ENCODE measurements at places on chromosomes 2 and 18.

DNA sequence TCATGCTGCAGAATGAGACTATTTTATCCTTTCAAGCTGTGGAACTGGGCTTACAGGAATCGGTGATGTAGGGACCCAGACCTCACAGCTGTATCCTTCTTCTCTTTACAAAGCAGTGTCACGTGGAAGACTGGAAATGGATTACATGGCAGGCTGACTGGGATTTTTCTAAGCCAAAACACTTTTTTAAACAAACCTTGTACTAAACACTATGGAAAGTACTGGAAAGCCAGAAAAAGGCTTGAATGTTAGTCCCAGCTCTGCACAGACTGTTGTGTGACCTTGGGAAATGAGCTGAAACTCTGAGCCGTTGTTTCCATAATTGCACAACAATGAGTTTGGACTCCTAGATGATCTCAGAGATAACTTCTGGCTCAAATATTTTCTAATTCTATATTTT lies 7.6 kb upstream of the ADAM23 start:
- no peak for DNase-seq

- no peak for DNase-seq
Measured at GRCh38 chr2:239382384-239382880, 18.4 kb downstream of the HDAC4 start.

DNA sequence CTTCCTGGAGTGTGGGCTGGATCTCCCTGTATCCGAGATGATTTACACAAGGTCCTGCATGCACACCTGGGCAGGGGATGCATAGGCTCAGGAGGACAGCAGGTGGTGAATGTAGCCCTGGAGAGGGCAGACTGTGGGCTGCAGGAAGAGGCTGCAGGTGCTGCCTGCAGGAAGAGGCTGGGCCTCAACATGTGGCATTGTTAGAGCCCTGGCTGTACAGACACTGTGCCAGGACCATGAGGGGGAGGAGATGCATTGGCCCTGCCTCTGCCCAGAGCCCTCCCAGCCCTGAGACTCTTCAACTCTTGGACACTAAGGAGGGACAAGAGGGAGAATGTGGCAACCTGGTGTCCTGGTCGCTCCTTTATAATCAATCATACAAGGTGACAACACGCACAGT lies 392.8 kb downstream of the TNS1 start:
- no peak for DNase-seq

DNA sequence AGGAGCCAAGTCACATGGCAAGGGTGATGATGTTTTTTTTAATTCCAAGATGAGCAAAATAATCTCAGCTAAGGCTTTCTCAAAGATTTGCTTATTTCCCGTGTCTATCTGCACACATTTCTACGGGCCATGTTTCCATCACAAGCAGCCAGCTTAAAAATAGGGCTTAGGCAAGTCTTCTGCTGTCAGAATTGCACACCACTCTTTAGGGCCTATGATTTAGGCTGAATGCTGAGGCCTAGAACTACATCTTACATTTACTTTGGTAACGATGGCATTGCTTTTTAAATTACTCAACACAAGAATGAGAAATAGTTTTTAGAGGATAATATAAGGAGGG lies 144.2 kb downstream of the RNF144A start:
- DNase-seq = no peak

GRCh38 chr2:237546876-237547395 lies 19.4 kb upstream of the PRLH start:
- no peak for DNase-seq

GRCh38 chr2:68789603-68790002 lies 55.0 kb downstream of the ARHGAP25 start:
- DNase-seq = peak; percentile 29

DNA sequence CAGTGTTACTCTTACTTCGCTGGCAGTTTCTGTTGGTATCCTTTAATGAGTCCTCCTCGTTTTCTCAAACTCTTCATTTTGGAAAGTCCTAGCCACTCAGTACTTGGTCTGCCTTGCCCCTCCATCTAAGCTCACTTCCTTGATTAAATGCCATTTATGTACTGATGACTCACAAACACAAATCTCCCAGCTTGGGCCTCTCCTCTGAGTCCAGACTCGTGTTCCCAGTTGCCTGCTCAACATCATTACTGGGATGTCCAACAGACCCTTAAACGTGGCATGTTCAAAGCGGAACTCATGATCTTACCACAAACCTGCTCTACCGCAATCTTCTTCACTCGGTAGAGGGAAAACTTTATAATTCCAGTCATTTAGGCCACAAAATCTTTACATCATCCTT lies 13.8 kb upstream of the CCDC68 start:
- DNase-seq = no peak
